ENCODE measurements at places on chromosomes 6 and 20.

DNA sequence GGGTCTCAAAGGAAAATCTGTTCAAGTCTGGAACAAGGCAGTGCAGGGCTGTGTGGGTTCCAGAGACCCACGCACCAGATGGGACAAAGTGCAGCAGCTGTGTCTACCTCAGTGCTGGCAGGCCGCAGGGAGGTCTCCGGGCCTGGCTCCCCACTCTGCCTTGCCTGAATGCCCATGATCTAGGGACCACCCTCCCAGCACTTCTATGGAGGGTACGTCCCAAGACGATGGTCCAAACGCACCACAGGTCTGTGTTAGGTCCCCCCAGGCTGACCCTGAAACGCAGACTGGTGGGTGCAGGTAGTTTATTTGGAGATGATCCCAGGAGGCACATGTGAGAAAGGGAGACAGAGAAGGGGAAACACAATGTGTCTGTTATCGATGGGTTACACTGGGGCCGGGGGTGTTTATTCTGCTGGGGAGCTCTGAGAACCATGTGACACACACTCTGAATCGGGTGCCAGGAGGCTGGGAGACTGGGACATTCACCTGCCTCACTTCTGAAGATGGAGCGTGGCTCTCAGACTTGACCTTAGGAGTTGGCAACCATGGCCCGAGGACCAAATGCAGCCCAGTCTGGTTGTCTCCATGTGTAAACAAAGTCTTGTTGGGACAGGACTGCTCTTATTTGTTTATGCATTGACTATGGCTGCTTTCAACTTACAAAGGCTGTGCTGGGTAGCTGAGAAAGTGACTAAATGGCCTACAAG lies 21.7 kb downstream of the CST9L start:
- DNase-seq = no peak

DNA sequence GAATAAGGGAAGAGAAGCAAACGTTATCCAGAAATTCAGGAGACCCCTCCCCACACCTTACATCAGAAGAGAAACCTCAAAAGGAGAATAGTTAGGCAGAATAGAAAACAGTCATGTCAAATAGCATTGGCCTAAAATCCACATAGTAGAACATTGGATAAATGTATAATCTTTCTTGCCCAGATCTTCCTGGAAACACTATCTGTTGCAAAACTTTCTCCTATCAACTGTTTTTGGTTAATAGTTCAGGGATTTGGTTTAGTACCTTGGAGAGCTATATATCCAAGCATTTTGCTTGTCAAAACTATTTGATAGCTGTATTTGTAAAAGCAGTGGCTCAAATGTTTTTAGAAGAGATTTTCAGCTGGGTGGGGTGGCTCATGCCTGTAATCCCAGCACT lies 74.3 kb upstream of the PHACTR2 start:
- no peak for DNase-seq

GRCh38 chr6:133697185-133697584 lies 191.7 kb upstream of the TCF21 start:
- DNase-seq = no peak

GRCh38 chr6:103784117-103784516 lies 1075.6 kb downstream of the HACE1 start:
- no peak for DNase-seq

- DNase-seq = peak; percentile 53
These were observed 14.1 kb downstream of the SAMD5 start for GRCh38 chr6:147522597-147522996.

DNA sequence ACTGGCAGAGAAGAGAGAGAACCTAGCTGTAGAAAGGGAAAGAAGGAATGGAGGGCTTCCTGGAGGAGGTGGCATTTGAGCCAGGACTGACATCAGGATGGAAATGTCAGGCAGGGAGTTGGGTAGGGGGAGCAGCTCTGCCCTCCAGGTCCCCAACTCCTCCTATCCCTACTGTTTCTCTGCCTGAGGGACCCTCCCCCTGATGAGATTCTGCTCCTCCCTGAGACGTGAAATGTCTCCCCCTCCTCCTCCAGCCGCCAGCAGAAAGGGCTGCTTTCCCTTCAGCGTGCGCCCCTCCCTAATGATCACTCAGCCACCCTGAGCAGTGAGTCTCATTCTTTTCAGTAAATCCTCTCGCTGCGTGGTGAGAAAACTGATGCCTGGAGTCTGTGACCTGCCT lies 40.6 kb downstream of the HLA-DPB1 start:
- DNase-seq = no peak

DNA sequence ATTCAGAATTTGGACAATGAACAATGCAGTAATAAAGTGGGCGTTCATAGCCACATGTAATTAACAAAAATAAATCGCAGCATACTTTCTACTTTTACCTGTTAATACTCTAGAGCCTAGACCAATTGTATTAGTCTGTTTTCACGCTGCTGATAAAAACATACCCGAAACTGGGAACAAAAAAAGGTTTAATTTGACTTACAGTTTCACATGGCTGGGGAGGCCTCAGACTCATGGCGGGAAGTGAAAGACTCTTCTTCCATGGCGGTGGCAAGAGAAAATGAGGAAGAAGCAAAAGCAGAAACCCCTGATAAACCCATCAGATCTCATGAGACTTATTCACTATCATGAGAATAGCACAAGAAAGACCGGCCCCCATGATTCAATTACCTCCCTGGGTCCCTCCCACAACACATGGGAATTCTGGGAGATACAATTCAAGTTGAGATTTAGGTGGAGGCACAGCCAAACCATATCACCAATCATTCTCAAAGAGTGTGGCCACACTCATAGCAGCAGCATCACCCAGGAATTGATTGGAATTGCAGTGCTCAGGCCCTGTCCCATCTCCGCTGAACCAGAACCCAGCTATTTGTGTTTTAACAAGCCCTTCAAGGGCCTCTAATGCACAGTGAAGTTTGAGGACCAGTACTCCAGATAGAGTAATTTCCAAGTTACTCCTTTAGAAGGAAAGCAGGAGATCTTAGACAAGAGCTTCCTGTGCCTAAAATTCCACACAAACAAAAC lies 650.0 kb downstream of the KIF16B start:
- DNase-seq = no peak
